CD14-positive monocyte (primary cell): ENCODE measurements at places on chromosomes 11 and 22.

GRCh38 chr11:117875382-117876058 lies 938 bp downstream of the FXYD6 start:
- DNase-seq, result peak; percentile 38

DNA sequence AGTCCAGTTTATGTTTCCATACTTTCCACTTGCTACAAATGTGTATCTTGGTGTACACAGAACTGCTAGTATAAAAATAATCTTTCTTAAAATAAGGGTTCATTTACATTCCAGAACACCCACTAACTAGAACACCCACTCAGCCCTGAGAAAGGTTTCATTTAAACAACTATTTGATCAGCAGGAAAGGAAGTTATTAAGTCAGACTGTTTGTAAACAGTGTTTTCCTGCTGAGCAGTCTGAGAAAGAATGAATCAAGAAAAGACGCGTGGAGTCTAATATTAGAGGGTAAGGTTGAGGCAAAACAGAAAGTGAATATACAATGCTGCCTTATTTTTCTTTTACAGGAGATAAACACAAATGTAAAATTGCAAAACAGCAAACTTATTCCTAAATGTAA lies 32.7 kb downstream of the NARS2 start:
- DNase-seq, result no peak

GRCh38 chr11:61632096-61632495 lies 48.1 kb upstream of the DAGLA start:
- no peak for DNase-seq

DNA sequence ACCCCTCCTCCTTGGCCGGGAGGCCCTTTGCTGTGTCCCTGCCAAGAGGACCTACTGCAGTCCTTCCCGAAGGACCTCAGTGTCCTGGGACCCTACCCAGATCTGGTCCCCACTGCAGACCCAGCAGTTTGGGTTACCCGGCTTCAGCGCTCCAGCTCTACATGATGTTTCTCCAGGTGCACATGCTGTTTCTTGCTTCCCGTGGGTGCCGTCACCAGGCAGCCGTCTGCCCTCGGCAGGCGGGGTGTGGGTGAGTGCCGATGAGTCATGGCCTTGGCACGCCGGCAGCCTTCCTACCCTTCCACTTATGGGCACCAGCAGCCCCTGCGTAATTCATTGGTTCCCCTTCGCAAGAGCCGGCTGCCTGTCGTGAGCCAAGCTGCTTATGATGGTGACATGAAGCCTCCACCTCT lies 101.8 kb downstream of the BCR start:
- DNase-seq, result no peak

DNA sequence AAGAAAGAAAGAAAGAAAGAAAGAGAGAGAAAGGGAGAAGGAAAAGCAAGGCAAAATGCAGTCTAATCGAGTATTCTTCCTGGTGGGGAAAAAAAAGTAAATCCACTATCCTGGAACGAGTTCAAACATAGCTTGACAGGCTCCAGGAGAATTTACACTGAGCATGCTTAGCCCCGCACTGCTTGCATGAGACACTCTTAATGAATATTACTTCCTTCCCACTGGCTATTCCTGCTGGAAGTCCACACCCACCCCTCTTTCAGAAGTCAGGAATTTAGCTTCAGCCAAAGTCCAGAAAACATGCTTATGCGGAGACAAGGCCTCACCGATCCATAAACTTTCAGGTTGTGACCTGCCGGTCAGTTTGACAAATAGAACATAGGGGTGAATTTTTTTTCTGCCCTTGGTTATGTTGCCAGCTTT lies 251.8 kb upstream of the BLID start:
- no peak for DNase-seq
